ENCODE measurements at places on chromosomes 3 and 15.

DNA sequence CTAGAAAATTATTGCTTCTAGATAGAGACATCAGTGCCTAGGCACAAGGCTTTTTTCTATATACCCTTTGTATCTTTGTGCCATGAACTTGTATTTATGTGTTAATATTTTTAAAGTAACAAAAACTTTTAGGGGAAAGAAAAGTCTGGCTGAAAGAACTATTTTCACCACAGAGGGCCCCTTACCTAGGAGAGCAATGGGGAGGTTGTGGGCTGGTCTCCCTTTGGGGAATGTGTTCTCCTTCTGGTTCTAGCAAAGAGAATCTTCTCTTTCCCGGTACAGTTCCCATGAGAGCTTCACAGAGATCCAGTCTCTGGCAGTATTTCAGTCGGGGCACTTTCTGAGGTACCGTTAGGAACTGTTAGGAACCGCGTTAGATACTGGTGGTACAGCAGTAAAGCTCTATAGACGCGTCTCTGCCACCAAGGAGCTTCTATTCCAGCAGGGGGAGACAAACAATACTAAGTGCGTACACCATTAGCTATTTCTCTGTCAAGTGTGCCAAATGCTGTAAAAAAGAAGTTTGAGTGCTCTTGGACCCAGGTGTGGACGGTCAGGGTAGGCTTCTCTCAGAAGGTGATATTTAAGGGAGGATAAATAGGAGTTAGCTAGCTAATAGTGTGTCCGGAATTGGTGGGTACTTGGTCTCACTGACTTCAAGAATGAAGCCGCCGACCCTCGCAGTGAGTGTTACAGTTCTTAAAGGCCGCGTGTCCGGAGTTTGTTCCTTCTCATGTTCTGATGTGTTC lies 4.6 kb upstream of the EPB42 start:
- peak; percentile 64 for DNase-seq

GRCh38 chr3:157438194-157438730 lies 1.6 kb downstream of the PTX3 start:
- peak; percentile 47 for DNase-seq

- peak; percentile 48 for DNase-seq
Observed at GRCh38 chr3:42608581-42608980, 8.1 kb downstream of the NKTR start.

DNA sequence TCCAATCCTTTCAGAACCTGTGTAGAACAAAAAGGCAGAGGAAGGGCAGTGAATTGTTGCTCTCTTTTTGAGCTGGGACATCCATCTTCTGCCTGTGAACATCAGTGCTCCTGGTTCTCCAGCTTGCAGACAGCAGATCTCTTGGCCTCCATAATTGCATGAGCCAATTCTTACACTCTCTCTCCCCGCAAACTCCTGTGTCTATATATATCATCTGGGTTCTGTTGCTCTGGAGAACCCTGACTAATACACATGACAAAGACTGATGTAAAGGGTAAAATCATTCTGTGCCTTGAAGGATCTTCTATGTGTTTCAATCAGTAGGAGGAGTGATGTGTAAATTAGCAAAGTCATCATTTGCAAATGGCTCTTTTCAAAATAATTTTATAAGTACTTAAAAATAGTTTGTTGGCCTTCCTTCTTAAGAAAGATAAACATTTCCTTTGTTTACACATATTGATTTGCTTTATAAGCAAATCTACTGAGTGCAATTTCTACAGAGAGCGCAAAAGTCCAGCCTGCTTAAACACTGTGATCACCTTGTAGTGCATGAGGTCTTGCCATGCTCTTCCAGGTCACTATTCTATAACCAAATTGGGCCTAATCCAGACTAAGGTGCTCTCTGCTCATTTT lies 154.9 kb upstream of the ANKRD28 start:
- DNase-seq: no peak

Data from fibroblast of villous mesenchyme (primary cell).